HuH-7.5 (cell line): ENCODE measurements at places on chromosomes 2 and 18.

- no peak for DNase-seq
These were observed 11.5 kb downstream of the EVX2 start for GRCh38 chr2:176072292-176072669.

- DNase-seq, result no peak
These were observed 506.6 kb downstream of the ERBB4 start for GRCh38 chr2:212032032-212032431.

- no peak for DNase-seq
These were observed 82.0 kb upstream of the RANBP2 start for GRCh38 chr2:108637304-108637669.

DNA sequence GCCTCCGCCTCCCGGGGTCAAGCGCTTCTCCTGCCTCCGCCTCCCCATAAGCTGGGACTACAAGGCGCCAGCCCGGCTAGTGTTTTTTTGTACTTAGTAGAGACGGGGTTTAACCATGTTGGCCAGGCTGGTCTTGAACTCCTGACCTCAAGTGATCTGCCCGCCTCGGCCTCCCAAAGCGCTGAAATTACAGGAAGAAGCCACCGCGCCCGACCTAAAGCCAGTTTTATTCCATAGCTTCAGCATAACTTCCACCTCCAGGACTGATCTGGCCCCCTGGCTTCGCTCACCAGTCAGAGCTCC lies 783 bp upstream of the TXNL4A start:
- DNase-seq, result no peak

GRCh38 chr2:136766073-136766404 lies 694 bp downstream of the THSD7B start:
- DNase-seq, result no peak

GRCh38 chr2:38037757-38038621 lies 38.0 kb downstream of the CYP1B1 start:
- DNase-seq, result peak; percentile 20

DNA sequence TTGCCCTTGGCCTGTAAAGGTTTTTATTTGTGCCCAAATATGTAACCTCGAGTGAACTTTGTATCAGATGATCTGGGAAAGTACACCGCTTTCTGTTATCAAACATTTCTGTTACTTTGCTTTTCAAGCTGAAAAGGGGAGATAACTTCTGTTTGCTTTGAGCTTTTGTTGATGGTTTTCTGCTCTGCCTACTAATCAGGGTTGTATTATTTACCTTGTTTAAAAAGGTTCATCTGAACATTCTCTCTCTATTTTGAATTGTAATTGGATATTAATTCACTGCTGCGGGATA lies 79.4 kb downstream of the XRCC5 start:
- DNase-seq, result no peak

GRCh38 chr2:145757503-145758246 lies 1237.8 kb upstream of the ZEB2 start:
- no peak for DNase-seq

DNA sequence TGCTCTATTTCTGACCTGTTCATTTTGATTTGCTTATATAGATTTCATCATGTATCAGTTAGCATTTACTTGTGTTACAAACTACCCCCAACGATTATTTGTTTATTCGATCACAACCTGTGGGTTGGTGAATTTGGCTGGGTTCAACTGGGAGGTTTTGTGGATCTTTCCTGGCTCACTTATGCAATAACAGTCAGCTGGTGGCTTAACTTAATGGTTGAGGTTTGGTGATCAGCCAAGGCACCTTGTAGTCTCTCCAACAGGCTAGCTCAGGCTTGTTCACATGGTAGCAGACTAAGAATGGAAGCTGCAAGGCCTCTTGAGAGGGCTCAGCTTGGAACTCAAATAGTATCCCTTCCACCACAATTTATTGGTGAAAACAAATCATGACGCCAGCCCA lies 5.4 kb upstream of the PUM2 start:
- no peak for DNase-seq

DNA sequence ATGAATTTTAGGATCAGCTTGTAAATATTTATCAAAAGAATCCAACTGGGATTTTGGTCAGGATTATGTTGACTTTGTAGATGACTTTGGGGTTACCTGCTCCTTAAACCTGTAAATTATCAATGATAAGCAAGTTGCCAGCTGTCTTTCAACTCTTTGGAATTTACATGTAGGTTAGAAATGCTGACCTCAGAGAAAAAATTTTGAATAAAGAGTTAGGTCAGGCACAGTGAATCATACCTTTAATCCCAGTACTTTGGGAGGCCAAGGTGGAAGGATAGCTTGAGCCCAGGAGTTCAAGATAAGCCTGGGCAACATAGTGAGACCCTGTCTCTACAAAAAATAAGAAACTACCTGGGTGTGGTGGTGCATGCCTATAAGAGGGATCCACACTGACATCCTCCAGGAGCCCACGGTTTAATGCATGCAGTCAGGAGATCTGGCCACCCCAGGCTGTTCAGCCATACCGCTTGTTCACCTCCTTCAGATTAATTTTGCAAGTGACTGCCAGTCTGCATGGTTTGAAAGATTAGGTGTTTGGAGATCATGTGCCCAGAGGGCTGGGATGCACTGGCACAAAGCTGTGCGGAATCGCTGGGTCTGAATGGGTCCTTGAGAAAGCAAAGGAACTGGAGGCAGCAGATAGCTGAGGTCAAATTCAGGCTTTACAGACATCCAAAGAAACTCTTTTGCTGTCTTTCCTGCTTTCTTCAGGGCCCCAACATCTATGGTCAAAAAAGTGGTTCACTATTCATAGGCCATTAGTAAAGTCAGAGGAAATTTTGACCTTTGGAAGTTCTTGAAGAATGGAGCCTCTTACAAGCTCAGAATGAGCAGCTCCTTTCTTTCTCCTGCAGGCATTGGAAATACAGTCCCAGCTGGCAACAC lies 83.4 kb upstream of the TXNDC2 start:
- no peak for DNase-seq

DNA sequence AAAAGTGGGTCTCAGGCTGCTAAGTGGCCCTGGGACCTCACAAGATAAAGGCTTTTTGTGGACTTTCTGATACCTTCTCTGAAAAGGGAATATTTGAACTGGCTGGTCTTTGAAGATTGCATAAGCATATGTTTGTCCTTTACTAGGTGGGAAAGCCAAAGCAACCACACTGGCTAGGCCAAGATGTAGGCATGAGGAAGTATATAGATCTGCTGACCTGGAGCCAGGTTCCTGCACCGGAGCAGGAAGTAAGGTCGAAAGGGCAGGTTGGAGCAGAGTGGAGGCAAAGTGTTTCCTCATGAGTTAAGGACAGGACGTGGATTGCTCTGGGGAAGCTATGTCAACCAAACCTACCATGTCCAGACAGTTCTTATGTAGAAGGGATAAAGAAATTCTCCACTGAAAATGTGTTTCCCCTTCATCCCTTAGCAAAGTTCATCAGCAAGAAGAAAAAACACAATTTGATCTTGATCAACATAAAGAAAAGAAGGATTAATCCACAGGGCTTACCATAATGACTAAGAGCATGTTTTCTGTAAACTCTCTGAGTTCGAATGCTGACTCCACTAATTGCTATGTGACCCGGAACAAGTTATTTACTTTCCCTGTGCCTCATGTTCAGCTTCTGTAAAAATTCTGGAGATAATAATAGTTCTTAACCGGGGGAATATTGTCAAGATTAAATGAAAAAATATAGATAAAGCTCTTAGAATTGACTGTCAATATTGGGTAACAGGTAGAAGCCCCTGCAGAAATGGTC lies 156.1 kb upstream of the SRD5A2 start:
- no peak for DNase-seq

GRCh38 chr2:156647377-156648010 lies 211.3 kb downstream of the GPD2 start:
- DNase-seq, result no peak

DNA sequence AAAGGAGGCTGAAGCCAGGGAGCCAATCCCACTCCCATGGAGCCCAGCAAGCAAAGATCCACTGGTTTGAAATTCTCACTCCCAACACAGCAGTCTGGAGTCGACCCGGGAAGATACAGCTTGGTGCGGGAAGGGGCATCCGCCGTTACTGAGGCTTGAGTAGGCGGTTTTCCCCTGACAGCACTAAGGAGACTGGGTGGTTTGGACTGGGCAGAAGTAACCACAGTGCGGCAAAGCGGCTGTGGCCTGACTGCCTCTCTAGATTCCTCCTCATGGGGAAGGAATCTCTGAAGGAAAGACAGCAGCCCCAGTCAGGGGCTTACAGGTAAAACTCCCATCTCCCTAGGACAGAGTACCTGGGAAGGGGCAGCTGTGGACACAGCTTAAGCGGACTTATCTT lies 261.6 kb upstream of the KYNU start:
- DNase-seq, result no peak

DNA sequence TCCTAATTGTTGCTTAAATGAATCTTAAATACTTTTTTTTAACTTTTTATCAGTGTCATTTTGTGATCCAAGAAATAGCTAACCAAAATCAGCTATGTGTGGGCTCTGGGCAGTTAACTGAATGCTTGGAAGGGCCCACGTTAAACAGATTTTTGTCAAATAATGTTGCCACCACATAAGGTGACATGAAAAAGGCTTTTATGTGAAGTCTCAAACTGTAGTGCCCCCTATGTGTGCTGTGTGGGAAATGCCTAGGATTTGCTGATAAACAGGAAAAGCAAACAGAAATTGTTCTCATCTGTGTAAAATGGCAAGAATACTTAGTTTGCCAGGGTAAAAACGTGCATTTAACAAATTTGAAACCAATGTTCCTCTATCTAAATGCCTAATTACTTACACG lies 242.2 kb downstream of the ZNF516 start:
- no peak for DNase-seq

GRCh38 chr2:219210196-219210885 lies 3.8 kb downstream of the ZFAND2B start:
- no peak for DNase-seq

DNA sequence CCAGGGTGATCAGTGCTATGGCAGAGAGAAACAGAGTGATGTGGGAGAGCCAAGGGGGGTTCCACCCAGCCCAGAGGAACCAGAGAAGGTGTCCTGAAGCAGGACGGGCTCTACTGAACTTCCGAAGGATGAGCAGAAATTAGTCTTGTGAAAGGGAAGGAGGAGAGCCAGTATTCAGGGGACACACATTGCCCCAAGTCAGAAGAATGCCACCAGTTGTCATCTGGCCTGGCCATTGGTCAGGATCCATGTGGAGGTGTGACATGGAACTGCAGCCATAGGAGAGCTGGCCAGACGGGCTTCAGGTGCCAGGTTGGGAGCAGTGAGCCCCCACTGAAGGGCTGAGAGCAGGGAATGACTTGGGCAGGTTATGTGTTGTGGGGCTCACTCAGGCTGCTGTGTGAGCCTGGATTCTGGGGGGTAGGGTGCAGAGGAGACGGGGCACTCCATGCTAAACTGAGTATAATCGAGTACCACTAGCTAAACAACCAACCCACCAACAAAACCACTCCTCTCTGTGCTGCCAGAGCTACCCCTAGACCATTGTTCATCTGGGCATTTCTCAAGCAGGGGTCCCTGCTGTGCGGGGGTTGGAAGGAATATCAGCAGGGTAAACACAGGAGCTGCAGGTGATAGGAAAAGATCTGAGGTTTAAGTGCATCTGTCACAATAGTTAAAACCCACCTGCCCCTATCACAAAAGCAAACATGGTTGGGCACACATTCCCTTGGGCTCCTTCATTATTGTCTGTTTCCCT lies 25.3 kb downstream of the MARCO start:
- no peak for DNase-seq

DNA sequence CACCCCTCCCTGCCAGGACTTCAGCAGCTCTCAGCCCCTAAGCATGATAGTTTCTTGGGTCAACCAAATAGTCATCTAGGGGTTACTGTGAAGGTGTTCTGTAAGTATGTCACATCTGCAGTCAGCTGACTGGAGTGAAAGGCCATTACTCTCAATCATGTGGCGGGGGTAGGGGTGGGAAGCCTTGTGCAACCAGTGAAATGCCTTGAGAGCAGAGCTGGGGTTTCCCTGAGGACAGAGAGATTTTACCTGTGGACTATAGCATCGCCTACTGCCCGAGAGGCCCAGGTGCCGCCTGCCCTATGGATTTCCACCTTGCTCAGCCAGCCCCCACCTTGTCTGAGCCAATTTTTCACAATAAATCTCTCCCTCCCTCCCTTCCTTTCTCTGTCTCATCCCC lies 20.9 kb upstream of the KLF11 start:
- DNase-seq, result no peak

- DNase-seq, result no peak
These were observed 36.0 kb downstream of the LBH start for GRCh38 chr2:30267161-30267975.

- no peak for DNase-seq
These were observed 158.5 kb downstream of the MYO3B start for GRCh38 chr2:170336408-170336807.

GRCh38 chr2:145740302-145740701 lies 1220.4 kb upstream of the ZEB2 start:
- no peak for DNase-seq

- DNase-seq, result no peak
These were observed 42.8 kb downstream of the METTL8 start for GRCh38 chr2:171390941-171391516.

- peak; percentile 21 for DNase-seq
These were observed 90.2 kb upstream of the SCG2 start for GRCh38 chr2:223692191-223692947.

DNA sequence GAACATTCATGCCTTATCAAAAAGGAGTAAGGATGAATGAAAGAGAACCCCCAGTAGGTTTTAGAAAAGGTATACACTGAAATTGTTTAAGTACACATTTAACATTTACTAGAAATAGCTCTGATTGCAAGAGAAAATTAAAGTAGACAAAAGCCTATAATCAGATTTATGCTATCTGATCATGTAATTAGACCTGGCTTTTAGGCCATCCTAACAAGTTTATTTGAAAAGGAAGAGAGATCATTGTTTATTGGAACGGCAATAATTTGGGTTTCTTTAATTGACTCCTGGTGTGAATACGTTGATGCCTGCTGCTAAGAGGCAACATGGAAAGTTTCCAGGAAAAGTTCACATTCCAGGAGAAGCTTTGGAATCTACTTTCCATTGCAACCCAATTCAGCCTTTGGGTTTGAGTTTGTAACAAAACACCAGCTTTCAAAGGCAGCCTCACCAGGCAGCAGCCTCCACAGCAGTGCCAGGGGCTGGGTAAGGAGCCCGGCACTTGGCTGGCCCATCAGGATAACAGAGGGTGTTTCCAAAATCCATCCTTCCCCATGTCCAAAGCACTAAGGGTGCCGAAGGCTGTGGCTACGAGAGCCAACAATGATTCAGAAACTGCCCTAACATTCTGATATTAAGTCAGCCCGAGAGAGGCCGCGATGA lies 18.0 kb downstream of the FZD7 start:
- DNase-seq, result no peak

GRCh38 chr2:84077496-84077895 lies 381.6 kb downstream of the SUCLG1 start:
- no peak for DNase-seq

GRCh38 chr2:54106631-54107454 lies 8.6 kb upstream of the ACYP2 start:
- no peak for DNase-seq

- DNase-seq, result no peak
These were observed 22.9 kb upstream of the SSB start for GRCh38 chr2:169775765-169776164.

- DNase-seq, result no peak
These were observed 1.4 kb downstream of the RMC1 start for GRCh38 chr18:23504720-23505119.

GRCh38 chr18:42915299-42915698 lies 200.2 kb downstream of the RIT2 start:
- no peak for DNase-seq
